Panc1 (cell line): ENCODE measurements at places on chromosomes 13 and 19.

- no peak for DNase-seq
Observed at GRCh38 chr13:66644855-66645460, 585.2 kb downstream of the PCDH9 start.

DNA sequence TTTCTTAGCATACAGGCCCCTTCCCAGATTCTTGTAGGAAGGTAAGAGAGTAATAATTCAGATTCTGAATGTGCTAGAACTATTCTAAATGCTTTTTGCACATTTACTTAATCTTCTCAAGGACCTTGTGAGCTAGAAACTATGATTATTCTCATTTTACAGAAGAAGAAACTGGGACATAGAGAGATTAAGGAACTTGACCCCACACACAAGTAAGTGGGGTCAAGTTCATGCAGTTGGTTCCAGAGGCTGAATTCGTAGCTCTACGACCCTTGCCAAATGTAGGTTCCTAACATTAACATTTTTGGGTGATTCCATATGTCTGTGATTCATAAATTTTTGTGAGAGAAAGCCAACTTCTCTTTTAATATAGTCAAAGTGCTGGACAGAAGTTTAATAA lies 238.1 kb downstream of the LACC1 start:
- no peak for DNase-seq

DNA sequence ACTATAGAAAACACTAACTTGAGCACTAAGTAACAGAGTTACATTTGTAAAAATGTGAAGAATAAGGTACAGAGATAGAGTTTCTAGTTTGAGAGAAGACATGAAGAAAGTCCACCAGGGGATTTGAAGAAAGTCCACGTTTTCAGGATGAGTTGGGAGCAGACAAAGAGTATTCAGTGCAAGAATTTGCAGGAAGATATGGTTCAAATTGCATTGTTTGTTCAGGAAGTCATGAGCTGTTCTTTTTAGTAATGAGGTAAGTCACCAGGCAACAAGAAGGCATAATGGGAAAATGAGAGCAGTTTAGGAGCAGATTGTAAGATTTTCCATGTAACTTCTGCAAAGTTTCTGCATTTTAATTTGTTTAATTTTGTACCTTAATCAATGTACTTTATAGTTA lies 618.0 kb downstream of the DACH1 start:
- no peak for DNase-seq

DNA sequence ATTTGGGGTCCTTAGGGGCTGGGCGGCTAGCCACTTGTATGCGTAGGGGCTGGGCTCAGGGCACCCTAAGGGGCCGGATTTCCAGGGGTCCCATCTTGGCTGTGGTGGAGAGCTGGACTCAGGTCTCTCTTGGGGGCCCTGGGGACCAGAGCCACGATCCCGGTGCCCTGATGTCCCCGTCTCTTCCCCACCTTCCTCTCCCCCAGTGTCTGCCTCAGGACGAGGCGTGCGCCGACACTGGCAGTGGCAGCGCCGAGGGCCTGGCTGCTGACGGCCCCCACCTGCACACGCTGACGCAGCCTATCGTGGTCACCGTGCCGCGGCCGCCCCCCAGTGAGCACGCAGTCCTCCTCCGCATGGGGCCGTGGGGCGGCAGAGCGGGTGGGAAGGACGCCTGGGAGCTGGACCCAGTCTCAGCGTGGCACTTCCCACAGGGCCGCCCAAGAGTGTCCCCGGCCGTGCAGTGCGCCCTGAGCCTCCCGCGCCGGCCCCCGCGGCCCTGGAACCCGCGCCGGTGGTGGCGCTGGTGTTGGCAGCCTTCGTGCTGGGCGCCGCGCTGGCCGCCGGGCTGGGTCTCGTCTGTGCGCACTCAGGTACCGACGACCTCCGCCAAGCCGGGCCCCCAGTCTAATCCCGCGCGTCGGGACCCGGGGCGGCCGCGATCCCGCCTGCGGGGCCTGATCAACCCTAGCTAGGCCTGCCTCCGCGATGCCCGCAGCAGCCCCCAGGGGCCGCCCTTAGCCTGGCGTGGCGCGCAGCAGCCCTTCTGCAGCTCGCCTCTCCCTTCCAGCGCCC lies 2.7 kb upstream of the SNAPC2 start:
- DNase-seq: no peak

- DNase-seq: no peak
Observed at GRCh38 chr13:99065235-99066015, 87.6 kb upstream of the DOCK9 start.

DNA sequence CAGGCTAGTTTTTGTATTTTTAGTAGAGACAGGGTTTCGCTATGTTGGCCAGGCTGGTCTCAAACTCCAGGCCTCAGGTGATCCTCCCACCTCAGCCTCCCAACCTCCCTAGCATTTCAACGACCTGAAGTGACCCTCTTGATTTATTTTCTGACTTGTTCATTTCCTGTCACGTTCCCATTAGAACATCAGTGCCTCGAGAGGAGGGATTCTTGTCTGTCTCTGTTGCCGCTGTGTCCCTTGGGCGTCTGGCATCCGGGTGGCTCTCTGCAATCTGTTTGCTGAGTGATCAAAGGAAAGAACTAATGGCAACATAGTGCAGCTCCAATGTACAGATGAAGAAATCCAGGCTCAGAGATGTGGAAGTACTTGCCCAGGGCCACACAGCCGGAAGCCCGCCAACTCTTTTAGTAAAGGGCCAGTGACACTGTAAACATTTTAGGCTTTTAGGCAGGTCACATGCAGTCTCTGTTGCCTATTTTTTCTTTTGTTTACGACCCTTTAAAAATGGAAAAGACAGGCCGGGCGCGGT lies 47.5 kb downstream of the NFIC start:
- DNase-seq: no peak

GRCh38 chr19:55447421-55448174 lies 4.5 kb upstream of the SHISA7 start:
- DNase-seq: no peak
